ENCODE measurements at places on chromosomes 1 and 21. TPM values are rescaled to one million over a fixed set of nuclear protein-coding genes. Genes with fewer than 3 reads are reported as not detected.

The AQP10 gene
- polyA plus RNA-seq, result 11.1 TPM

The EXTL1 gene
- polyA plus RNA-seq, result 0.82 TPM

DNA sequence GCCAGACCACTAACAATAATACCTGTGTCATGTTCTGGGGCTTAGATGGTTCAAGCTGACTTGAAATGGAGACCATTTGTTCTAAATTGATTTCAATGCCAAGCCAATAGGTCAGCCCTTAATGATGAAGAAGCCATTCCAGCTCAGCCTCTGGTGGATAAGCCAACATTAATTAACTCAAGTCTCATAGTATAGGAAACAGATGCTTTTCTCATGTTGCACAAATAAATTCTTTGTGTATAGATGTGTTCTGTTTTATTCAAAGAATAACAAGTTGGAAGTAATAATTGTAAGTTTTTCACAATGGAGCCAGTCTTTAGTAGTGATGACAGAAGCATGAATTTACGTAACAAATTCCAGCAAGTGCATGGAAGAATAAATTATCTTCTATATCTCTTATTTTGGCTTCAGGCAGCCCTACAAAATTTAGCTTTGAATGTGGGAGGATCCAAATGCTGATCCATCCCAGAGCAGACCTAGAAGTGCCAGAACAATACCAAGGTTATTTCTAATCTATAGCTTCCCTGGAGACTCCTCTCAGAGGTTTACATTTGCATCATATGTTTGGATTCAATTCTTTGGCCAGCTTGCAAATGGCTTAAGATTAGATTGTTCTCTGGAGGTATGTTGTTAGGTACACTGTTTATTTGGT lies 42.2 kb upstream of the C1orf105 start:
- DNase-seq, result no peak

- DNase-seq, result no peak
These were observed 20.4 kb downstream of the SSX2IP start for GRCh38 chr1:84669831-84670230.

The LEMD1 gene
- 1.0 TPM for polyA plus RNA-seq

DNA sequence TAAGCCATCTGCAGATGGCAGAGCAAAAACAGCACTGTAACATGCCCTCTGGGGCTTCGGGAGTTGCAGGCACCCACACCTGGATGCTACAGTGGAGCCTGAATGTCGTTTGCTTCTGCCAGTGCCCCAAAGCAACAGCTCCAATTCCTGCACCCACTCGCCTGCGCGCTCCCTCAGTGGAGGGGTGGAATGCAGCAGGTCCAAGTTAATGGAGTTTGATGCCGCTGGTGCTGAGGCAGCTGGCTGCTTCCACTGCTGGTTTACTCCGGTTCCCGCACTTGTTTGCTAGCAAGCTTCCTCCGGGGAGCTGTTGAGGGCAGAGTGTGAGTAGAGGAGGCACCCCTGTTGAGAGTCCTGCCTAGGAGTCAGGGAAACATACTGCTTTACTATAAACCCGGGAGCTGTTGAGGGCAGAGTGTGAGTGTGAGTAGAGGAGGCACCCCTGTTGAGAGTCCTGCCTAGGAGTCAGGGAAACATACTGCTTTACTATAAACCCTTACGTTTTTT lies 584.0 kb upstream of the TMPRSS15 start:
- no peak for DNase-seq

DNA sequence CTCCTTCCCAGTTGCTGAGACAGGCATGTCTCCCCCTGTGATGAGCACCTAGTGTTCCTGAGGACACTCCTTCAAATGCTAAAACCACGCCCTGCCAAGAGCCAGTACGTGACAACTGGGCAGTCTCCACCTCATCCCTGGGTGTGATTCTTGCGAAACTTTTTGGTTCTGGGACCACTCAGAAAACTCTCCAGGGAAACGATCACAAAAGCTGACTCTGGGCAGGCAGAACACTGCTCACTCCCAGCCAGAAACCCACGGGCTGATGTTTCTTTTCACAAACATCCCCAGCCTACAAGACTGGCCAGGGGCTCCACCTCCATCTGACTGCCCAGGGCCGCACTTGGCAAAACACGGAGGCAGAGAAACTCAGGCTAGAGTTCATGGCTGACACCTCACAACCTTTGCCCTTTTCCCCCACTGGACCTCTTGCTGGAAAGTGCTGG lies 24.4 kb downstream of the DHRS3 start:
- DNase-seq, result no peak

DNA sequence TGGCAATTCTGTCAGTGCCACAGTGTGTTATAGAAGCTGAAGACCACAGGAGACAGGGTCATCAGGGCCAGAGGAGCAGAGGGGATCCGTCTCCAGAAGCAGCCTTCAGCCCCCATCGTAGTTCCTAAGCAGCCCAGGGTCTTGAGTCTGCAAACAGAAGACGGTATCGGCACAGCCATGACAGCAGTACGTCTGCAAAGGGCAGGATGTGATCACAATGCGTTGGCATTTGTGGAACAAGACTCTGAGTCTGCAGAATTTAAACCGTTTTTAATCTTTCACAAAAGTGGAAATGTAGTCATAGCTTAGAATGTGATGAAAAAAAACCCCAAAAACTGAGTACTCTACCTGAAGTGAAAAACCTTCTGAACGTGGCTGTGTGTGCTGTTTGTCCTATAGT lies 44.0 kb upstream of the SCCPDH start:
- DNase-seq, result no peak

- DNase-seq, result no peak
These were observed 327.8 kb downstream of the USH2A start for GRCh38 chr1:216095400-216095799.

The PLA2G2F gene
- polyA plus RNA-seq, result not detected

DNA sequence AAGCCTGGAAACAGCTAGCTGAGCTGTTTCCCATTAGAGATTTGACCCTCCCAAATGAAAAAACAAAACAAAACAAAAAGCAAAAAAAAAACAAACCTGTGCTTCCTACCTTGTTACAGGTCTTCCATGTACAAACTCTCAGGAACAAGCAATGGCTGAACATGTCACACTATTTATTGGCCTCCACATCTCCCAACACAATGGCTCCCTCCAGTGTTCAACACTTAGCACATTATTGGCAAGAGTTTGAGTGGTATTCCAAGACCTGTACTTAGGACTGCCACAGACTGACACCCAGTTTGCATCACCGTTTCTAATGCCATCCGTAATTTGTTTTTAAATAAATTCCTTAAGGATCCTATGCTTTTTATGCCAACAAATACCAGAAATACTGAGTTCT lies 195.0 kb upstream of the OLFM3 start:
- peak; percentile 54 for DNase-seq

- no peak for DNase-seq
These were observed 82.2 kb downstream of the FAM78B start for GRCh38 chr1:166084613-166085012.

DNA sequence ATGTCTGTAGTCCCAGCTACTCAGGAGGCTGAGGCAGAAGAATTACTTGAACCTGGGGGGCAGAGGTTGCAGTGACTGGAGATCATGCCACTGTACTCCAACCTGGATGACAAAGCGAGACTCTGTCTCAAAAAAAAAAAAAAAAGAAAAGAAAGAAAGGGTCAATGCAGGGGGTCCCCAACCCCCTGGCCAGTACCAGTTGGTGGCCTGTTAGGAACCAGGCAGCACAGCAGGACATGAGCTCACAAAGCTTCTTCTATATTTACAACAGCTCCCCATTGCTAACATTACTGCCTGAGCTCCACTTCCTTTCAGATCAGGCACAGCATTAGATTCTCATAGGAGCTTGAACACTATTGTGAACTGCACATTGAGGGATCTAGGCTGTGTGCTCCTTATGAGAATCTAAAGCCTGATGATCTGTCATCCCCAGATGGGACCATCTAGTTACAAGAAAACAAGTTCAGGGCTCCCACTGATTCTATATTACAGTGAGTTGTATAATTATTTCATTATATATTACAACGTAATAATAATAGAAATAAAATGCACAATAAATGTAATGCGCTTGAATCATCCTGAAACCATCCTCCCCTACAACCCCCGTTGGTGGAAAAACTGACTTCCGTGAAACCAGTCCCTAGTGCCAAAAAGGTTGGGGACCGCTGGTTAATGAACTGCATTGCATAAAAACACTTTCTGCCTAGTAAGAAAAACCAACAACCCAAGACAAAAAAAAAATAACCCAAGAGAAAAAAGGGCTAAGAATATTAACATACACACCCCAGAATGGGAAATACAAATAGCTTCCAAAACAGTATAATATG lies 2.8 kb downstream of the ZBTB8OS start:
- no peak for DNase-seq

The IGSF21 gene
- polyA plus RNA-seq, result 0.54 TPM

The CFAP107 gene
- 0.03 TPM for polyA plus RNA-seq

The CRABP2 gene
- 16.7 TPM for polyA plus RNA-seq

- no peak for DNase-seq
These were observed 118.3 kb downstream of the PTPRU start for GRCh38 chr1:29354511-29355098.

The HLX gene
- polyA plus RNA-seq, result 15.9 TPM

- DNase-seq, result no peak
These were observed 324.4 kb downstream of the MATN1 start for GRCh38 chr1:30399026-30399425.

DNA sequence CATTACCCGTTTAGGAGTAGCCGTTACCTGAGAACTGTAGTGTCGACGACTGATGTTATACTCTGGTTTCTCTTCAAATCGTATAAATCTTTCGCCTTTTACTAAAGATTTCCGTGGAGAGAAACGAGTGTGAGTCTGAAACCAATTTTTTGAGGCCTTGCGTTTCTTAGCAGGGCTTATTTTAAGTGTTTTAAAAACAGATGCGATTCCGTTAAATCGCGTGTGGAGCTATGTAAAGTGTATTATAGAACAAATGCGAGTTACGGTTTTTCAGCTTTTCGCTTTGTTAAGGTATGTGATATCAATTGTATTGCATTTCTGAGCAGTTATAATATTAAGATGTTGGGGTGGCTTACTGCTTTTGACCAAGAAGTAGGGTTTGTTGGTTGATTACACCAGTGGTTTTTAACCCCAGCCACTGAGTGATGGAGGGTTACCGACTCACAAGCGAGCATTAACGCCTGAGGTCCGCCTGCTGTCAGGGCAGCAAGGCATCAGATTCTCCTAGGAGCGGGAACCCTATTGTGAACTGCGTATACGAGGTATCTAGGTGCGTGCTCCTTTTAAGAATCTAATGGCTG lies 18.0 kb downstream of the KIAA2013 start:
- DNase-seq, result peak; percentile 90

The VPS13D gene
- polyA plus RNA-seq, result 20.7 TPM

All from large intestine (tissue), 12 donors.